H1 (cell line): ENCODE measurements at places on chromosomes 6 and 20. TPM values are rescaled to one million over a fixed set of nuclear protein-coding genes. Genes with fewer than 3 reads are reported as not detected.

ACTR5 gene
- 10.4 and 11.7 TPM in 2 replicates for polyA plus RNA-seq

- H3K36me3 ChIP-seq = no peaks in the 10 kb centered on the region
- no peaks in the 10 kb centered on the region for H3K4me1 ChIP-seq
- H3K27me3 ChIP-seq = no peaks in the 10 kb centered on the region
- no peak overlapping the region for H3K4me3 ChIP-seq
Measured at GRCh38 chr6:128098000-128098581, 197.2 kb upstream of the THEMIS start.

- DNase-seq = no peak
- H3K27ac ChIP-seq = no peak overlapping the region
- H3K4me1 ChIP-seq = no peaks in the 10 kb centered on the region
- H3K27me3 ChIP-seq = no peaks in the 10 kb centered on the region
- H3K36me3 ChIP-seq = no peaks in the 10 kb centered on the region
Measured at GRCh38 chr6:8321671-8322404, 113.5 kb downstream of the SLC35B3 start.

DNA sequence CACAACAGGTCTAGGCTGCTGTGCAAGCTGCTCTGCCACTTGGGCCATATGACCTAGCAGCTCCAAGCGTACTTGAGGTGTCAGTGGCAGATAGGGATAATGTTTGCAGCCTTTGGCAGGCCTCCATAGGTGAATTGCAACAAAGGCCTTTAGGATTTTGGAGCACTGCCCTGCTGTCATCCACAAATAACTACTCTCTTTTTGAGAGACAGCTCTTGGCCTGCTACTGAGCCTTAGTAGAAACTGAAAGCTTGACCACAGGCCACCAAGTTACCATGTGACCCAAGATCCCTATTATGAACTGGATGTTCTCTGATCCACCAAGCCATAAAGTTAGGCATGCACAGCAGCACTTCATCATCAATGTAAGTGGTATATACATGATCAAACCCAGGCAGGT, 29.9 kb downstream of the FBXO30 start:
- H3K4me3 ChIP-seq = no peak overlapping the region
- no peaks in the 10 kb centered on the region for H3K27me3 ChIP-seq
- no peaks in the 10 kb centered on the region for H3K36me3 ChIP-seq

DNA sequence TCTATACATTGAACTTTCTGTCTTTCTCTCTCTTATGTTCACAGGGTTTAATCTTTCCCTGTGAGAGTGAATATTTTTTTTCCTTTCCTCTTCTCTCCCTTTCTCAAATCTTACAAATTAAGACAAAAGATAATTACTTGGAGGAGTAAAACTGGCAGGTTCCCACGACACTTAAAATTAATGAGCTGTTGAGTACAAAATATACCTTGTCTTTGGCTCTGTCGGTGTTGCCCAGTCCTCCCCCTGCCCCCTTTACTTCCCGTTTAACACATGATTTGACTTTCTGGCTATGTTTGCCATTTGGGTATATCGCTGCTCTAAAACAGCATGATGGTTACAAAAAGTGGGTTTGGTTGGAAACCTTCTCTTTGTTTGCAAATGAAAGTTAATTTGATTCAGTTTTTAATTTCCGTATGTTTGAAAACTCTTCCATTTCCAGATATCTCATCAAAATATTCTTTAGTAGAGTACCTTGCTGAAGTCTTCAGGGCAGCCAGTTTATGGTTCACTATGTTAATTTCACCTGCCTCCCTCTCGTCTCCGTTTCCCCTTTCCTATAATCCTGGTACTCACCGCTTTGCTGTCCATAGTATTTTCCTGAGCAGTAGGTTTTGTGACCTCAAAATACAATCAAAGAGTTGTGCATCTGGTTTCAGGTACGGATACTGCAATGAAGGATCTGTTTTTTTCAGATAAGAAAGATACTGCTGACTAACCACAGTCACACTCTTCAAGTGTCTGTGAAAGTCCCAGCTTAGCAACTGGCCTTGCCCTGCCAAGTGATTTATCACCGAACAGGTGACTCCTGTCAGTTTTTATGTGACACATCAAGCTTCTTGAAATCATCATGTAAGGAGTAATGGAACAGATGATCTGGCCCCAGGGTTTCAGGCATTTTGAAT, 181.2 kb downstream of the DTNBP1 start:
- H3K4me1 ChIP-seq = peaks cover 14% of the 10 kb centered on the region
- no peak overlapping the region for H3K27ac ChIP-seq
- DNase-seq = no peak
- H3K36me3 ChIP-seq = no peaks in the 10 kb centered on the region

DNA sequence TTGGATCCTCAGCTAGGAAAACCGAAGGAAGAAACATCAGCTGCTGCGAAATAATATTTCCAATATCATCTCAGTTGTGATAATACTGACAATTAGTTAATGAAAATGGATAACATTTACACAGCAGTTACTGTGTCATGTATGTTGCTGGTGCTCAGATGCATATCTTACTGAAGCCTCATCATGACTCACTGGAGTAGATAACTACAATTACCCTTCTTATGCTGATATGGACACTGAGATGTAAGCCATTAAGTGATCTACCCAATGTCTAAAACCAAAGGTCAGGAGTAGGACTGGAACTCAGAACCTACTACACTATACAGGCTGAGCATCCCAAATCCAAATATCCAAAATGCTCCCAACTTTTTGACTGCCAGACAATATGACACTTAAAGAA, 54.7 kb upstream of the LYRM2 start:
- peaks cover 33% of the 10 kb centered on the region for H3K4me1 ChIP-seq
- H3K27me3 ChIP-seq = no peaks in the 10 kb centered on the region
- no peak overlapping the region for H3K4me3 ChIP-seq
- peaks cover 19% of the 10 kb centered on the region for H3K36me3 ChIP-seq
- no peak for DNase-seq

- no peak overlapping the region for H3K27ac ChIP-seq
- peaks cover 3% of the 10 kb centered on the region for H3K4me1 ChIP-seq
- no peaks in the 10 kb centered on the region; the same call in 1 of the 2 replicates for H3K27me3 ChIP-seq
- H3K36me3 ChIP-seq = no peaks in the 10 kb centered on the region; the same call in 1 of the 2 replicates
- no peak overlapping the region for H3K4me3 ChIP-seq
Measured at GRCh38 chr6:4486568-4487315, 289.5 kb upstream of the CDYL start.

- no peaks in the 10 kb centered on the region for H3K27me3 ChIP-seq
- no peaks in the 10 kb centered on the region for H3K36me3 ChIP-seq
- H3K27ac ChIP-seq = no peak overlapping the region
- H3K4me3 ChIP-seq = no peak overlapping the region
- DNase-seq = no peak
Measured at GRCh38 chr20:11120431-11120830, 446.6 kb upstream of the JAG1 start.

GRCh38 chr6:37695857-37696219, 1.8 kb downstream of the MDGA1 start:
- peaks cover 23% of the 10 kb centered on the region for H3K4me1 ChIP-seq
- H3K36me3 ChIP-seq = no peaks in the 10 kb centered on the region
- peaks cover 84% of the 10 kb centered on the region for H3K27me3 ChIP-seq
- peak overlapping the region; percentile 65; the same call in 1 of the 2 replicates for H3K4me3 ChIP-seq
- no peak overlapping the region for H3K27ac ChIP-seq

GRCh38 chr6:63795826-63796225, 160.2 kb downstream of the PHF3 start:
- H3K36me3 ChIP-seq = no peaks in the 10 kb centered on the region
- H3K4me1 ChIP-seq = no peaks in the 10 kb centered on the region
- no peaks in the 10 kb centered on the region for H3K27me3 ChIP-seq
- no peak for DNase-seq
- no peak overlapping the region for H3K27ac ChIP-seq
- H3K4me3 ChIP-seq = no peak overlapping the region

DNA sequence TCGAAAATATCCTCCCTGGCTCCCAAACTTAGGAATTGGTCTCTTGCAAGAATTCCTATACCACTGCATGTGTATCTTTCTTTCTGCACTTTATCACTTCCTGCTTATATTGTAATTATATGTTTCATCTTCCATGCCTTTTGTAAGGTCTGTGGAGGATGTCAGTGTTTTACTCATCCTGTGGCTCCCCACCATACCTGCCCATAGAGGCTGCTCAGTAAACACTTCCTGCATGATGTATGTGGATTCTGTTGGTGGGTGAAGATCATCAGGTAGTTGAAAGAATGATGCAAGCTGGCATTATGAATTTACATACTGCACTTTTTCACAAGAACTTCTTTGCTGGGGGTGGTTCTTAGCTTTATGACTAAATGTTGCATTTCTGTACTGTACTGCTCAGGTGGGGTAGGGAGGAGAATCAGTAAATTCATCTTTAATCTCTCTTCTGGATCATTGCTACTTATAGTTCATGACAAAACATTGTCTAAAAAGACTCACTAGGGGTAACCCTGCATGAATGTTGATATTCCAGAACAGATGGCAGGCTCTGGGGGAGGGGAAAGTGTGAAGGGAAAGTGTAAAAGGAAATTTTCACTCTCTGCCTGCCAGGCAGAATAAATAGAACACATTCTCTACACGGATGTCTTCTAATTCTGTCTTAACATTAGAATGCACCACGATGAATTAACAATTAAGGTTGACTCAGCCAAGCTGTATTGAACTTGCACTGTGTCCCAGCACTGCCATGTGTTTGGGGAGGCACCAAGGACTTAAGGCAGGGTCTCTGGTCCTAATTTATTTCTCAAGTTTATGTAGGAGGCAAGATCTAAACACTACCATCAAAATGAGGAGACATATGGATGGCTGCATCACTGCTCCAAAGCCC, 36.0 kb upstream of the KLHL31 start:
- no peak for DNase-seq
- no peaks in the 10 kb centered on the region for H3K4me1 ChIP-seq
- H3K36me3 ChIP-seq = no peaks in the 10 kb centered on the region
- H3K4me3 ChIP-seq = no peak overlapping the region
